Omental fat pad (tissue), 4 donors: ENCODE measurements at places on chromosomes 6 and 20.

- DNase-seq: no peak
These were observed 12.7 kb downstream of the MRPS18A start for GRCh38 chr6:43674921-43675320.

GRCh38 chr6:169965657-169966311, 214.4 kb downstream of the ERMARD start:
- no peak for DNase-seq

DNA sequence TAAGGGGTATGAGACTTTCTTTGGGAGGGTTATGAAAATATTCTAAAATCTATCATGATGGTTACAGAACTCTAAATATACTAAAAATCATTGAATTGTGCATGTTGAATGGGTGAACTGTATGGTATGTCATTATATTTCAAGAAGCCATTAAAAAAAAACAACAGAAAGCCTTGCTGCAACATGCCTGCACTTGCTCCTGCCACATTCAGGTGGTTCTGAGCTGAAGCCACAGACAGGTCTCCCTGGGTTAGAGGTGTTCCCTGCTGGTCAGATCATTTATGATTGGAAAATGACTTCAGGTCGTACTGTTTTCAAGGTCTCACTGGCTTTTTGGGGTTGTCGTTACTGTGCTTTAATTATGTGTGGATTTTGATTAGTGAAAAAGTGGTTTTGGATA, 13.3 kb downstream of the GMPR start:
- no peak for DNase-seq

DNA sequence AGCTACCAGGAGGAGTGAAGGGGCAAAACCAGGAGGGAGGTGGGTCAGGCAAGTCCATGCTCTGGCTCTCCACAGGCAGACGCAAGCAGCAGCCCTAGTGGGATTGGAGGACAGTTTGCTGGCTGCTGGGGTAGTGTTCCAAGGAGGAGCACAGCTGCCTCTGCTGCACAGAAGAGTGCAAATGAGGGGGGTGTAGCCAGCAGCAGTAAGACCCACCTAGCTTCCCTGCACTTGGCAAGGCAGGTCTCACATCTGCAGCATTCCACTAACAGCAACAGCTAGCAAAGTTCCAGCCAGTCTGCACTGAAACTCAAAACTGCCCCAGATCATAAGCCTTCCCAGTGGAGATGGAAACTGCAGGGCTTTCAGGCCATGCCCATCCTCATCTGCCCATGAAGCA, 405.0 kb downstream of the UTRN start:
- DNase-seq: no peak

- no peak for DNase-seq
These were observed 185.5 kb upstream of the NRSN1 start for GRCh38 chr6:23940466-23940865.

DNA sequence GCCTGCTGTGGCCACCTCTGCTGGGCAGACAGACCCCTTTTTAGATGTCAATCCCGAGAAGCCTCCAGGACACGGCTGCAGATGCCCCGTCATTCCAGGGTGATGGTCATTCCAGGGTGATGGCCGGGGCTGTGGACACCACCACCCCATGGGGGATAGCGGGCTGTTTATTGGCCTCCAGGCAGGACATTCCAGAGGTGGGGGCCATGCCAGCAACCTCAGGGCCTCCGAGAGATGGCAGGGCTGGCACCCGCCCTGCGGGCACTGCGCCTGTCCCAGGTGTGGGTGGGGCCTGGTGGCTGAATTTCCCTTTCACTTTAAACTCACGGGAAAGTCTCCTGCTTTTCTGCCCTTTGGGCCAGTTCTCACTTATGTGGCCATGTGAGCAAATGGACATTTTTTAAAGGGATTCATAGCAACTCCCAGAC, 14.5 kb downstream of the COL9A3 start:
- DNase-seq: no peak

- DNase-seq: no peak
These were observed 236.1 kb downstream of the PACRG start for GRCh38 chr6:162963861-162964260.

DNA sequence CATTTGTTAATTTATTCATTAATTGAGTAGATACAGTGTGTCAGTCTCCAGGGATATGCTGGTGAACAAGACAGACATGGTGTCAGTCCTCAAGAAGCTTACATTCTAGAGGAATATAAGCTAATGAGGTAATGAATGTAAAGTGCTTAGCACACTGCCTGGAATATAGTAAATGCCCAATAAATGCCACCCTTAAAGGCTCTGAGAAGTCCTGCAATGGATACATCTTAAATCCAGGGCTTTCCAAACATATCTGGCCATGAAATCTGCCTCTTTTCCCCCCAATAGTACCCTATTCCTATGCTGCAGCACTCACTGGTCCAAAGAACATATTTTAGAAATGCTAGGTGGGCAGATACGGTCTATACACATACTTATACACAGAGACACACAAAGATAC, 49.2 kb upstream of the CTNNBL1 start:
- DNase-seq: no peak

GRCh38 chr6:112680091-112680490, 333.0 kb downstream of the RFPL4B start:
- DNase-seq: no peak

- no peak for DNase-seq
These were observed 858 bp downstream of the RWDD1 start for GRCh38 chr6:116572162-116572561.

GRCh38 chr6:133966654-133967329, 13.8 kb downstream of the TBPL1 start:
- no peak for DNase-seq

DNA sequence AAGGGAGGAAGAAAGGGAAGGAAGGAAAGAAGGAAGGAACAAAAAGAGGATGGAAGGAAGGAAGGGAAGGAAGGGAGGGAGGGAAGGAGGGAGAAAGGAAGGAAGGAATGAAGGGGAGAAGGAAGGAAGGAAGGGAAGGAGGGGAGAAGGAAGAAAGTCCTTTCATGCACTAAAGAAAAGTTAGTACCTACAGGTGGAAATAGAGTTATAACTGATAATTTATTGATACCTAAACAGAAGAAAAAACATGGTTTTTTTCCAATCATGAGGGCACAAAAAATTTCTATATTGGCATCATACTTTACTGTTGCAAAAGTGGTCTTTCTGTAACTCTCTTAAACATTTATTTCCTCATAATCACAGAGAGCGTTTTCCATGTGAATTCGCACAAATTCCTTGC, 659.4 kb downstream of the MAFB start:
- DNase-seq: no peak

DNA sequence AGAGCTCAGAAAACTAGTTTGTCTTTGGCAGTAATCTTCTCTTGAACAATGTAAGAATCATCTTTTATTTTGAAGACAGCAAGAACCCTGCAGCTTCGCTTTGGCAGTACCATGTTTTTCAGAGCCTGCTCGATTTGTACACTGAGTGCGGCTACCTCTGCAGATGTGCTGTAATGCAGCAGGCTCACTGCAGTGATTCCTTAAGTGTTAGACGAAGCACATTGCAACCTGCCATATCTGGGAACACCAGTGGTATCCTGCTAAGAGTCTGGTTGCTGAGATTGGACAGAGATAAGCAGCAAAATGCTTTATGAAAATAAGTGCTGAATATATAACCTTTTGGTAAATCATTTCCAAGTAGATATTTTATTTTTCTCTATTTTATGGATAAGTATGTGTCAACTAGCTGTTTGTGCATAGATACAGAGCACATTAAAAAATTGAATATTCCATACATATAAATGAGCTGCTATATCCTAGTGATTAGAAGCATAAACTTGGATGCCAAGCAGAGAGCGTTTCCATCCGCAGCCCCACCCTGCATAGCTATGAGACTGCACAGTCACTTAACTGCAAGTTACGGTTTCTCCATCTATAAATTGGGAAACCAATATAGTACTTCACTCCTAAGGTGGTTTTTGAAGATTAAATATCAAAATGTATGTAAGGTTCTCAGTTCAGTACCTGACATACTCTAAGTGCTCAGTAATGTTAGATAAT, 328.3 kb downstream of the FARS2 start:
- no peak for DNase-seq

GRCh38 chr20:34300809-34301586, 2.2 kb downstream of the AHCY start:
- no peak for DNase-seq

- no peak for DNase-seq
These were observed 10.7 kb downstream of the MACROD2 start for GRCh38 chr20:14005996-14006395.

GRCh38 chr6:139497345-139497961, 123.0 kb upstream of the CITED2 start:
- DNase-seq: no peak

DNA sequence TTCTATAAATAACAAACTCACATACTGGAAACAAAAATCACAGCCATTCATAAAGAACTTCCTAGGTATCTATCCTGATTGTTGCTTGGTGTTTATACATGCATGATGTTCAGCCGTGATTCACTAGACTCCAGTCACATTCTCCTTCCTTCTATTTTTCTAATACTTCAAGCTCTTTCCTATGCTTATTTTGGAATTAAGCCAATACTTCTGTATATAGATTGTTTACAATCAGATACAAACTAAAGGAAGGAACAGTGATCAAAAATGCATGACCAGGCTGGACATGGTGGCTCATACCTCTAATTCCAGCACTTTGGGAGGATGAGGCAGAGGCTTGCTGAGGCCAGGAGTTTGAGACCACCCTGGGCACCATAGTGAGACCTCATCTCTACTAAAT, 377.5 kb upstream of the IRAK1BP1 start:
- no peak for DNase-seq

DNA sequence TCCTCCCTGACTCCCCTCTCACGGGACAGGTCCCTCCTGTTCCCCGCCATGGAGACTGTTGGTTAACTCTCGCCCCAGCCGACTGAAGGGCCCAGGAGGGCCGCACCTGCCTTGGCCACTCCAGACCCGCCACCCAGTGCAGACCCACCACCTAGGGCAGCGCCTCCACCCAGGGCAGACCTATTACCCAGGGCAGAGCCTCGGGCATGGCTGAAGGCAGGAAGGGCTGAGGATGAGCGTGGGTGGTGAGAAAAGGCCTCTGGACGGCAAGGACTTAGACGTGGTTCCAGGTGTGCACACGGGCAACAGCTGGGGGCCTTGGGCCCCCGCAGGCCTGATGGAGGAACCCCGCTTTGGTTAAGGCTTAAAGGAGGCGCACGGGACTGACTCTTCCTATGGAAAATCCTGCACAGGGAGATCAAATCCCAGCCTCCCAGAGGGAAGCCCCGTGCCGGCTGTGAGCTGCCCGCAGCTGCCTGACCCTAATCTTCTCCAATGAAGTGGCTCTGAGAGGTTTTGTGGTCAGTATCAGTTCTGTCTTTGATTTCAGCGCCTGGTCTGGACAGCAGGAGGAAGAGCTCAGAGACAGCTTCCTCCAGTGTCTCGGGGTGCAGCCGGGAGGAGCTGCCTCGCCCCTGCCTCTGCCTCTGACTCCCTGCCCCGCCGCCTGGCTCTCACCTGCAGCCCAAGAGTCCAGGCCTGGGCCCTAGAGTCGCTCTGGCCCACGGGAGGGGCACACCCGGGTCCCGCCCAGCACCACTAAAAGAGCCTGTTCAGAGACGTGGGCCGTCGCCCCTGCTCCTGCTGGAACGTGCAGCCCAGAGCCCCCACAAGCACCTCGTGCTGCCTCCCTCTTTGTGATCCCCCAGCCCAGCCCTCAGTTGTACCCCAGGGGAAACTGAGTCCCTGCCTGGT, 12.1 kb upstream of the CHRNA4 start:
- DNase-seq: no peak

- DNase-seq: no peak
These were observed at the start of gene PPP1R3G for GRCh38 chr6:5084781-5085647. Gene PPP1R3G, plus strand, starts transcription at chr6:5085341. Its CDS starts 145 bp downstream, at chr6:5085486.

- DNase-seq: no peak
These were observed 176.0 kb downstream of the MRPL14 start for GRCh38 chr6:43951063-43951755.

DNA sequence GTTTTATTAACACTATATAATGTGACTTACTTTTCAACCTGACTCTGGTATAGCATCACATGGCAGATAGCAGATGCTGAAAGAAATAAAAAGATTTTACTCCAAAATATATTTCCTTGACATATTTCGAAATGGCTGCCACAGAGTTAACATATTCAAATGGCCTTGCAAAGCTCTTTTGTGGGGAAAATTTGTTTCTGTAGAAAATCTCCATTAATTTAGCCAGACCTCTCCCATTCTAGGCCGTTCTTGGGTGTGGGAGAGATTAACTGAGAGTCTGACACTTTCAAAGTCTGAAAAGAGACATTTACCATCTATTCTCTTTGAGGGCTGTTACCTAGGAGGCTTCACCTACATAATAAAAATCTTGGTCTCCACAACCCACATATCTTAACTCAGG, 217.2 kb downstream of the OTOR start:
- no peak for DNase-seq

DNA sequence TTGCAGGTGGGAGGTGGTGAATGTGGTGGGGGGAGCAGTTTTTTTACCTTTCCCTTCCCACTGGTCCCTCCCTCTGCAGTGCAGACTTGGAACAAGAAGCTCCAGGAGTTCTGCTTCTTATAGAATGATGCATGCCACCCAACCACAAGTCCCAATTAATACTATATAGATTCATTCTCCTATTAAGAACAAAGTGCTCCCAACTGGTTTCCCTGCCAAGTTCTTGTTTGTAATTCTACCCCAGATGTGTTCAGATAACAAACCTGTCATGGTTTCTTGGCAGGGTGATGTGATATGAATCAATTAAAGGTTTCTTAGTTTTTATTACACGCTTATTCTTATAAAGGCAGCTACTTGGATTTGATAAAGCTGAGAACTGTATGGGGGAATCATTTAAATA, 23.9 kb downstream of the HDDC2 start:
- no peak for DNase-seq

GRCh38 chr20:31693987-31694661, 28.5 kb downstream of the BCL2L1 start:
- no peak for DNase-seq

- no peak for DNase-seq
These were observed 2.4 kb downstream of the PCSK2 start for GRCh38 chr20:17229256-17229655.

DNA sequence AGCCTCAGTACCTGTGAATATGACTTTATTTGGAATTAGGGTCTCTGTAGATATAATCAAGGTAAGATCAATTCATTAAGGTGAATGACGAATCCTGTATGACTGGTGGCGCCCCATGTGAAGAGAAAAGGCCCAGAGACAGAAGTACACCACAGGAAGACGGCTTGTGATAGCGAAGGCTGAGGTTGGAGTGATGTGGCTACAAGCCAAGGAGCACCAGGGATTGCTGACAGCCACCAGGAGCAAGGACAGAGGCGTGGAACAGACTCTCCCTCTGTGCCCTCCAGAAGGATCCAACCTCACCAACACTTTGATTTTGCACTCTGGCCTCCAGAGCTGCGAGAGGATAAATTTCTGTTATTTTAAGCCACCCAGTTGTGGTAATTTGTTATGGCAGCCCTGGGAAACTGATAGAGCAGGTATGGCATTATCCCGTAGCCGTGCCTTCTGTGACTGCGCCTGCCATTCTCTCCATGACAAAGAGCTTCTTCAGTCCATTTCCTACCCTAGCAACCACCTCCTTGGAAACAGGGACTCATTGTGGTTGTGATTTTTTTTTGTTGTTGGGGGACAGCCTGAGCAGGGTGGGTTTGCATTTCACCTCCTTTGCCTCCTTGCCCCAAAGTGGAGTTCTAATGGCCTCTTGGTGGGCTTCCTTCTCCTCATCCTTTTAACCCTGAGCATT, 29.6 kb downstream of the PTK7 start:
- DNase-seq: no peak

- no peak for DNase-seq
These were observed 52.2 kb downstream of the KDM1B start for GRCh38 chr6:18207438-18207837.
